Fibroblast of lung (primary cell): ENCODE measurements at places on chromosomes 2 and 18.
A peak's percentile ranks its signal among the peaks of the same experiment; 100 is the strongest.

GRCh38 chr2:62657783-62658182 is 47.7 kb upstream of the EHBP1 start:
- no peak for DNase-seq

GRCh38 chr2:232897598-232898408 is 27.7 kb downstream of the SNORC start:
- DNase-seq, result no peak

DNA sequence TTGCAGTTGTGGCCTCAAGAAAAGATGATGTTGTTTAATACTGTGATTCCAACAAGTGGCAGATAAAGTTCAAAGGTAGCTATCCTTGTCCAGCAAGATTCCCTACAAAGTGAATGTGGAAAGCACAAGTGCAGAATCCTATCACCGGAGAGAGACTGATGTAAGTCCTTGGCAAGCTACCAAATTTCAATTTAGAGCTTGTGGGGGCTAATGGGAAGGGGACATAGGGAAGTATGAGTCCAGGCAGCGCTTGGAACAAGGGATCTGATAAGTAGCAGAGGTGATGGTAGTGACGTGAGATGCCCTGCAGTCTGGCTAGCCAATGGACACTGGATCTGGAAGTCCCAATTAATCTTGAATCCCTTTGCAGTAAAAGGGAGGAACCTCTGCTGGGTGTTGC is 165.2 kb upstream of the DTNA start:
- no peak for DNase-seq

GRCh38 chr2:127950264-127950663 is 64.5 kb upstream of the AMMECR1L start:
- no peak for DNase-seq

DNA sequence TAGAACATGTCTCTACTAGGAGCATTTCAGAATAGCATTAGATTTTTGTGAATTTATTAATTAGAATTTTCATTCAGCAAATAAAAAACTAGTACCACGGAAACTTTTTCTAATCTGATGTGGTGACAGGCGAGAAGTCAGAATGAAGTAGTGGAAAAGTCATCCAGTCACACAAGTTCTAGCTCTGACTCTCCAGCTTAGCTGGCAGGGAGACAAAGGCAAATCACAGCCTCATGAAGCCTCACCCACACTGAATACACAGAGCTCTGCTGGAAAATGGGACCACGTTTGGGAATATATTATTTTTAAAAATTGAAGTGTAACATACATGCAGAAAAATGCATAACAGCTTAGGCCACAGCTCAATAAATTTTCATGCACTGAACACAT is 86.1 kb downstream of the L3MBTL4 start:
- DNase-seq, result no peak

DNA sequence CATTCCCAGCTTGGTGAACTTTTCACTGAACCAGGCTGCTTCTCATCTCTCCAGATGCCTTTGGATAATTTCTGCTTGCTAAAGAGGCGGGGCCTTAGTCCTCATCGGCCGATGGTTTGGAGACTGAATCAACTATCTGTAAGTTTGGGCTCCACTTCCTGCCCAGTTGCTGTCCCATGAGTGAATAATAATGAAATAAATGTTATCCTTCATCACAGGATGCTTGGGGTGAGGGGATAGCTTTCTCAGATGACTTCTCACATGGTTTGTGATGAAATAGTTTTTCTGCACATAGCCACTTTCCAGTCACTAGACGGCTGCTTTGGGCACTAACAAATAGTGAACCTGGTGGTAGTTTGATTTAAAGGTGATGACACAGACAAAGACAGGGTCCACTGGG is 376.6 kb upstream of the TRIB2 start:
- DNase-seq, result peak; percentile 46

GRCh38 chr2:172021955-172022354 is 22.2 kb downstream of the METAP1D start:
- DNase-seq, result peak; percentile 45
